ENCODE measurements at places on chromosomes 2 and 18.

GRCh38 chr18:7921938-7922587 is 354.9 kb downstream of the PTPRM start:
- DNase-seq = no peak

- DNase-seq = peak; percentile 48
These were observed 92.9 kb downstream of the MREG start for GRCh38 chr2:215920244-215921100.

- no peak for DNase-seq
These were observed 36.9 kb downstream of the CRACDL start for GRCh38 chr2:98899041-98899702.

DNA sequence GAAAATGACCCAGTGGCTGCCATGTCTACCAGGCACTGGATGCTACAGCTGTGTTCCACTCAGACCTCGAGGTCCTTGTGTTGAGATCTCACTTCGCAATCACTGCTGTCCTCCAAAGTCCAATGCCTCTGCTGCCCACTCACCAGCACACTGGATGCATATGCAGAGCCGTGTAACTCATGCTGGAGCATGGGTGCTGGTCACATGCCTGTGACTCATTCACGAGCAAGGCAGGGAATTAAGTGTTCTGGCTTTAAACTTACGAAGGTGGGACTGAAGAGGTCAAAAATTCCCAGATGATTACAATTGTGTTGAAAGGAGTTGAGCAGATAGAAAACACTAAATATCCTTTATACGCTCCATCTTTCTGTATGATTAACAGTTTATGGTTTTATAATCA is 417.5 kb downstream of the NUP35 start:
- DNase-seq = no peak

- no peak for DNase-seq
These were observed 348.2 kb downstream of the ALK start for GRCh38 chr2:29573147-29573546.

- no peak for DNase-seq
These were observed 10.6 kb upstream of the SFT2D3 start for GRCh38 chr2:127690696-127691095.

GRCh38 chr18:50797142-50797541 is 22.7 kb downstream of the MRO start:
- no peak for DNase-seq

- no peak for DNase-seq
These were observed 485.2 kb downstream of the EIPR1 start for GRCh38 chr2:2892378-2892777.

DNA sequence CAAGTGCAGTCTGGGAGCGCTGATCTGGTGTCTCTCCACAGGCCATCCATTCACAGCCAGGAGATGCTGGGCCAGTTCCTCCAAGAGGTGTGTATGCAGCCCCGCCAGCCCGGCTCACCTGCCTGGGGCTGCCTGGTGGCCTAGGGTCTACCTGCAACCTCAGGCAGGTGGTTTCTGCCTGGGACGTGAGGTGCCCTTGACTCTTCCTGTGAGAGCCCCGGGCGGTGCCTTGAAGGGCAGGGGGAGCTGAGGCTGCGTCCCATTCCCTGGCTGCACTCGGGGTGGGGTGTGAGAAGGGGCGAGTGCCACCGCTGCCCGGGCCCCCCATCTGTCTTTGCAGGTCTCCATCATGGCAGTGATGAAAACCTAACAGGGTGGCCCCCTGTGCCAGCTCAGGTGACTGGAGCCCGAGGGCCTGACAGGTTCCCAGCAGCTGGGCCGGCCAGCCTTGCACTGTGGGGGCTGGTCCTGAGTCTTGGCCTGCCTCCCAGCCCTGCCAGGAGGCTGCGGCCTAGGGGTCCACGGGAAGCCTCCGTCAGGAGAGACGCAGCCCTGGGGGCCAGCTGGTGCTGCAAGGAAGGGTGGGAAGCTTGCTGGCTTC is 11.9 kb downstream of the CAPN10 start:
- no peak for DNase-seq

Measured in COR-L47 (cell line).